ENCODE measurements at places on chromosomes 4 and X. TPM values are rescaled to one million over a fixed set of nuclear protein-coding genes. Genes with fewer than 3 reads are reported as not detected.

GRCh38 chr4:47309165-47309564 lies 154.3 kb downstream of the COMMD8 start:
- H3K36me3 ChIP-seq, result no peaks in the 10 kb centered on the region
- H3K4me1 ChIP-seq, result no peaks in the 10 kb centered on the region
- H3K27me3 ChIP-seq, result no peaks in the 10 kb centered on the region
- H3K27ac ChIP-seq, result no peak overlapping the region
- H3K4me3 ChIP-seq, result no peak overlapping the region

DNA sequence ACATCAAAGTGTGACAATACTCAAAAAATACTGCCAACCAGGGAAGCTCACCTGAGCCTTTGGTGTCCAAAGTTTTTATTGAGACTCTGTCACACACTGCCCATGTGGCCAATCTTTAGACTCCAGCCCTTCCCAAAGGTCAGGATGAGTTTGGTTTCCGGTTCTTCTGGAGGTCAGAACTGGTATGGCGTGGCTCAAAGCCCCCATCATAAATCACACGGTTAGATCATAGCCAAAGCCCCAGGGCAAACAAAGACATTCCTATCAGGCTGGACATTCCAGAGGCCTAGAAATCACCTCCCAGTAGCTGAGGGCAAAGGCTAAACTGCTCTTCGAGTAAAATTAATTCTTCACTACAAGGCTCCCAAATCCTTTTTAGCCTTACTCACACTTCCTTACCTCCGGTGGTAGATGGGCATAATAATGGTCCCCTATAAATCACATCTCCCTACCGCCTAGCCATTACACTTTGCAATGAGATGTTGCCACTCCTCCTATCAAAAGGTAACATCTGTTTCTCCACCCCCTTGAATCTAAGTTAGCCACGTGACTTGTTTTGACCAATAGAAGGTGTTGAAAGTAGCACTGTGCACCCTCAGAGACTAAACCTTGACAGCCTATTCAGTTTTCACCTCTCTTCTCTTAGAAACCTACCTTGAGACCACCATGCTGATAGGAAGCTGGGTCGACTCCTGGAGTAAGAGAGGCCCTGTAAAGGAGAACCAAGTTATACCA lies 137.8 kb upstream of the DUSP21 start:
- H3K4me1 ChIP-seq, result no peaks in the 10 kb centered on the region
- no peaks in the 10 kb centered on the region for H3K27me3 ChIP-seq
- no peaks in the 10 kb centered on the region for H3K36me3 ChIP-seq
- DNase-seq, result no peak
- H3K27ac ChIP-seq, result no peak overlapping the region
- no peak overlapping the region for H3K4me3 ChIP-seq

SPANXC gene
- polyA plus RNA-seq, result not detected

CLDN2 gene
- polyA plus RNA-seq, result not detected

PRRG1 gene
- polyA plus RNA-seq, result 29.2 TPM

GRCh38 chrX:114619874-114620273 lies 36.0 kb downstream of the HTR2C start:
- H3K36me3 ChIP-seq, result no peaks in the 10 kb centered on the region
- no peak for DNase-seq
- no peaks in the 10 kb centered on the region for H3K27me3 ChIP-seq
- H3K4me1 ChIP-seq, result no peaks in the 10 kb centered on the region
- no peak overlapping the region for H3K4me3 ChIP-seq

DAPP1 gene
- 73.1 TPM for polyA plus RNA-seq

DNA sequence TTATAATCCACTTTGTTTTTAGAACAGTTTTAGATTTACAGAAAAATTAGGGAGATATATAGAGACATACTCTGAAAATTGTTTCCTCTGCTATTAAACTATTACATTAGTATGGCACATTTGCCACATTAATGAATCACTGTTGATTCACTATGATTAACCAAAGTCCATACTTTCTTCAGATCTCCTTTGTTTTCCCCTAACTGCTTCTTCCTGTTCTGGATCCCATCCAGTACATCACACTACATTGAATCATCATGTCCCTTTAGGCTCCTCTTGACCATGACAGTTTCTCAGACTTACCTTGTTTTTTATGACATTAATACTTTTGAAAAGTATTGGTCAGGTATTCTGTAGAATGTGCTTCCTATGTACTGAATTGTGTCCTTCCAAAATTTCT lies 109.2 kb upstream of the EDNRA start:
- H3K27ac ChIP-seq, result peak overlapping the region; percentile 87
- DNase-seq, result peak; percentile 55
- H3K27me3 ChIP-seq, result no peaks in the 10 kb centered on the region
- H3K4me3 ChIP-seq, result no peak overlapping the region
- no peaks in the 10 kb centered on the region for H3K36me3 ChIP-seq

BBS7 gene
- 19.0 TPM for polyA plus RNA-seq

- no peak overlapping the region for H3K4me3 ChIP-seq
- DNase-seq, result no peak
- H3K27me3 ChIP-seq, result no peaks in the 10 kb centered on the region
- H3K4me1 ChIP-seq, result no peaks in the 10 kb centered on the region
Observed at GRCh38 chr4:184850431-184851199, 24.8 kb upstream of the ACSL1 start.

POU4F2 gene
- polyA plus RNA-seq, result not detected

CBR4 gene
- polyA plus RNA-seq, result 9.1 TPM

ACTRT1 gene
- polyA plus RNA-seq, result not detected

- no peak overlapping the region for H3K27ac ChIP-seq
- peaks cover 13% of the 10 kb centered on the region for H3K4me1 ChIP-seq
- H3K27me3 ChIP-seq, result no peaks in the 10 kb centered on the region
- H3K4me3 ChIP-seq, result no peak overlapping the region
- no peaks in the 10 kb centered on the region for H3K36me3 ChIP-seq
- no peak for DNase-seq
Observed at GRCh38 chrX:71659959-71660358, 7.4 kb upstream of the LOC101059915 start.

GRCh38 chrX:19724409-19724808 lies 163.0 kb downstream of the SH3KBP1 start:
- no peak overlapping the region for H3K27ac ChIP-seq
- H3K4me3 ChIP-seq, result no peak overlapping the region
- H3K4me1 ChIP-seq, result peaks cover 4% of the 10 kb centered on the region
- H3K36me3 ChIP-seq, result no peaks in the 10 kb centered on the region
- no peak for DNase-seq

DNA sequence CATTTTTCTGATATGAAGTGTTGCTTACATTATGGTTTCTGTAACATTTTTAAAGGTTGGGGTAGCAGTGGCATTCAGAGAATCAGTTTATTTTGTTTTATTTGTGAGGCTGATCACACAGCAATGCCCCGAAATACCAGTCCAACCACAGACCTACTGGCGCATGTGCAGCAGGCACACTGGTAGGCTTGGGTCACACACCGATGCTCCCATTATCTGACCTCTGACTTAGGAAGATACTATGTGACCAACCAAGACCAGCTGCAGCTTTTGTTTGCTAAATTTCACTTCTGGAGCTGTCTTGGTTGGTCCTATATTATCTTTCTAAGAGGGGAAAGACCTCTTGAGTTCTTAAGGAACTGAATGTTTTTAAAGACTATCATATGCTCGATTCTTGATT lies 18.7 kb downstream of the PGM2 start:
- H3K4me1 ChIP-seq, result no peaks in the 10 kb centered on the region
- H3K27ac ChIP-seq, result no peak overlapping the region
- H3K4me3 ChIP-seq, result no peak overlapping the region
- H3K36me3 ChIP-seq, result peaks cover 12% of the 10 kb centered on the region
- DNase-seq, result no peak

DNA sequence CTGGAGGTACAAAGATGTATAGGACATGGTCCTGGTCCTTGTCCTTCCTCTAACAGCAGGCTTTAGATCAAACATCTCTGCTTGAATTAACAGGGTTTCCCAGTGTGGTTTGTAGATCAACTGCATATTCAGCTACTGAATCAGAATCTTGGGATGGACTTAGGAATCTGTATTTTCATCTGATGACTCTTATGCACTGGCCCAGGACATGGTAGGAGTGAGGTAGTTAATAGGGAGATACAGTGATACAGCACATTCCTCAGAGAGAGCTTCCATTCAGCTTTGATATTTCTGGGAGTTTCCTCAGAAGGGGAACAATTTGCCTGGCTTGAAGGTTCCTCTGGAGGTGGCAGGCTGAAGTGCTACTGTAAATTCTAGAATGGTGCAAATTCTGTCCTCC lies 203.1 kb downstream of the LARP7 start:
- H3K36me3 ChIP-seq, result no peaks in the 10 kb centered on the region
- no peak for DNase-seq
- no peak overlapping the region for H3K27ac ChIP-seq
- no peaks in the 10 kb centered on the region for H3K27me3 ChIP-seq

DNA sequence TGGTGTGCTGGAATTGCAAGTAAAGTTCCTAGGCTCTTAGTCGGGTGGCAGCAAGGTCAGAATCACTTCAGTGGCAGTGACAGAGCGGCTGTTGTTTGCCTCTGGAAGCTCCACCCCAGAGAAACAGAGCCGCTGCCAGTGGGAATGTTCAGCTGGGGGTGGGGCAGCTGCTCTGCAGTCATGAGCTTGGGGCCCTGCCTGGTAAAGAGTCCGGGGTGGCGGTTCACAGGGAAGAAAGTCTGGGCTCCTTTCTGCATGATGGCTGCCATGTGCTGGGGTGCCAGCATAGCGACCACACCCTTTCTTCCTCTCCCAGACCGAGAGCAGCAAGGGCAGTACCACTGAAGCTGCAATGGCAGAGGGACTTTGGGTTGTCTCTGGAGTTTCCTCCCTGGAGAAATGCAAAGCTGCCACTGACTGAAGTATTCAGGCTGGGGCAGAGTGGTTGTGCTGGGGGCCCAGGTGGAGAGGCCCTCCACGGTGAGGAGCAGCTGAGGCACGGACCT lies 108.8 kb upstream of the CENPE start:
- H3K4me1 ChIP-seq, result peaks cover 2% of the 10 kb centered on the region
- no peak overlapping the region for H3K4me3 ChIP-seq
- DNase-seq, result no peak
- no peak overlapping the region for H3K27ac ChIP-seq
- no peaks in the 10 kb centered on the region for H3K27me3 ChIP-seq

SHOX gene
- polyA plus RNA-seq, result not detected

BDH2 gene
- polyA plus RNA-seq, result 58.1 TPM

- DNase-seq, result no peak
- no peaks in the 10 kb centered on the region for H3K27me3 ChIP-seq
- no peaks in the 10 kb centered on the region for H3K36me3 ChIP-seq
- peaks cover 20% of the 10 kb centered on the region for H3K4me1 ChIP-seq
Observed at GRCh38 chr4:67879486-67879885, 4.3 kb downstream of the TMPRSS11D start.

DNA sequence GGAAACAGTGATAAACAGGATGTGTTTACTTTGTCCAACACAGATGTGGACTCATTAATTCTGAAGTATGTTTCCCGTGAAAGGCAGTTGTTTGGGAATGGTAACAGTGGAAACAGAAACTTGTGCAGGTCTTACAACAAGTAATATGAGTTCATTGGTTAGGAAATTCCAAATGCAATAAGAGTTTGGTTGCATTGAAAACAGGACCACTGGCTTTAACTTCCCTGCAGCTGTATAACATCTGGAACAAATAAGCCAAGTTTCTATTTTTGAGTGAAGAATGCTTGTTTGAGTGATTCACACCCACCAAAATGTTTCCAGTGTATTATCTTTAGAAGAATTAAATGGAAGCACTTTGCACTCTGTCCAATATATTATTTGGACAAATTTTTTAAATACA lies 82.4 kb upstream of the BMP3 start:
- H3K36me3 ChIP-seq, result no peaks in the 10 kb centered on the region
- no peaks in the 10 kb centered on the region for H3K27me3 ChIP-seq
- H3K4me3 ChIP-seq, result no peak overlapping the region
- DNase-seq, result no peak

GRCh38 chr4:156889616-156890594 lies 81.7 kb downstream of the PDGFC start:
- H3K27ac ChIP-seq, result peak overlapping the region; percentile 75
- no peaks in the 10 kb centered on the region for H3K27me3 ChIP-seq
- H3K36me3 ChIP-seq, result no peaks in the 10 kb centered on the region
- DNase-seq, result no peak
- H3K4me3 ChIP-seq, result peak overlapping the region; percentile 32

DNA sequence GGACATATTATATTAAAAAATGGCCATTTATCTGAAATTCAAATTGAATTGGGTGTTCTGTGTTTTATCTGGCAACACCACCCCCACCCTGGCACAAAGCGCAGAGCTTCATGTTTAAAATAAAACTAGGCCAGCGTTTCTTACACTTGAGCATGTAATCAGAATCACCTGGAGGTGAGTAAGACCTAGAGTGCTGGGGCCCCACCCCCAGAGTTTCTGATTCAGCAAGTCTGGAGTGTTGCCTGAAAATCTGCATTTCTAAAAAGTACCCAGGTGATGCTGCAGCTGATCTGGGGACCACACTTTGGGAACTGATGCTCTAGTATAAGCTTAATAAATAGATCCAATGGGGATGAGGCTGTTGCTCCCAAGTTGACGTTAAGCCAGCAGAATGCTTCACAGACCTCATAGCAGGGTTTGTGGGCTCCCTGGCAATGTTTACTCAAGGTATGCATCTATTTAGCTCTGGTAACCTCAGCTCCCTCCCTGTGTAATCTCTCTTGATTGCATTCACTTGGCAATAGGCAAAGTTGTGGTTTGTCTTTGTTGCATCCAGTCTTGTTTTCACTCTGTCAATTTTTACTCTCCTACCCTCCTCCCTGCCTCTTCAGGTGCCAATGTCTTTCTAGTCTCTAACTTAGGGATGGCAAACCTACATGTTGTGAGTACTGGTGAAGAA lies 99.8 kb upstream of the TEX13D start:
- no peak for DNase-seq
- no peak overlapping the region for H3K4me3 ChIP-seq
- no peaks in the 10 kb centered on the region for H3K27me3 ChIP-seq
- H3K36me3 ChIP-seq, result no peaks in the 10 kb centered on the region

TRIM61 gene
- polyA plus RNA-seq, result 0.29 TPM

DNA sequence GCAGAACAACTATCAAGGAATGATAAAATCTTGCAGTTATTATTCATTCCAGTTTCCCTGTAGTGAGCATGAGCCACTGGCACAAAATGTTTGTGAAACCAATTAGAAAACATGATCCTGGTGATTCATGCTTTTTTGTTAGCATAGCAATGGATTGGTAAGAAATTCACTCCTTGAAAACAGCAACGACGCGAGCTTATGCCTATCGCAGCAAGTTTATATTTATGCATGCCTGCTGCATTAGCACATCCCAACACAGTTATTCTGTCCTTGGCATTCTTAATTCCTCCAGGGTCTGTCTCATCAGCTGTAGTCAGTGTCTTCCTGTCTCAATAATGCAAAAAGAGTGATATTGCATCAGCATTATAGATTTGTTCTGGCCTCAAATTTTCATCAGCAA lies 975.9 kb downstream of the STIM2 start:
- DNase-seq, result no peak
- no peaks in the 10 kb centered on the region for H3K36me3 ChIP-seq
- no peak overlapping the region for H3K27ac ChIP-seq
- H3K4me3 ChIP-seq, result no peak overlapping the region
- H3K4me1 ChIP-seq, result no peaks in the 10 kb centered on the region

RNF150 gene
- 0.09 TPM for polyA plus RNA-seq

TIGD4 gene
- polyA plus RNA-seq, result 0.21 TPM

GRCh38 chr4:126364311-126364911 lies 1049.7 kb downstream of the FAT4 start:
- H3K4me3 ChIP-seq, result no peak overlapping the region
- no peaks in the 10 kb centered on the region for H3K27me3 ChIP-seq
- H3K36me3 ChIP-seq, result no peaks in the 10 kb centered on the region

GRCh38 chr4:87209696-87210095 lies 10.7 kb downstream of the KLHL8 start:
- H3K4me3 ChIP-seq, result no peak overlapping the region
- no peaks in the 10 kb centered on the region for H3K4me1 ChIP-seq
- H3K27ac ChIP-seq, result no peak overlapping the region
- no peaks in the 10 kb centered on the region for H3K27me3 ChIP-seq
- no peaks in the 10 kb centered on the region for H3K36me3 ChIP-seq
- DNase-seq, result no peak

NXF2B gene
- polyA plus RNA-seq, result not detected

PABPC4L gene
- polyA plus RNA-seq, result 0.18 TPM
